H9 (cell line): ENCODE measurements at places on chromosomes 12 and 14. TPM values are rescaled to one million over a fixed set of nuclear protein-coding genes. Genes with fewer than 3 reads are reported as not detected.
A peak's percentile ranks its signal among the peaks of the same experiment; 100 is the strongest.

Gene SLC4A8
- 18.0 and 26.3 TPM in 2 replicates for total RNA-seq

Gene RBP5
- total RNA-seq = 2.1 and 2.7 TPM in 2 replicates

Gene OXA1L
- 115 and 128 TPM in 2 replicates for total RNA-seq

GRCh38 chr12:62250671-62251608, 9.3 kb upstream of the USP15 start:
- no peak overlapping the region for H3K4me3 ChIP-seq
- no peaks in the 10 kb centered on the region for H3K4me1 ChIP-seq
- H3K36me3 ChIP-seq = no peaks in the 10 kb centered on the region

Gene FAR2
- 17.9 and 22.1 TPM in 2 replicates for total RNA-seq

GRCh38 chr12:13405961-13406703, 209.6 kb downstream of the EMP1 start:
- no peaks in the 10 kb centered on the region; the same call in 1 of the 3 replicates for H3K36me3 ChIP-seq
- no peaks in the 10 kb centered on the region for H3K4me1 ChIP-seq

Gene SSTR1
- total RNA-seq = 0.90 and 0.98 TPM in 2 replicates

Gene RNASE3
- total RNA-seq = not detected in 2 replicates

Gene PIWIL1
- total RNA-seq = not detected in 2 replicates

Gene PTPN6
- total RNA-seq = 18.2 and 19.8 TPM in 2 replicates

DNA sequence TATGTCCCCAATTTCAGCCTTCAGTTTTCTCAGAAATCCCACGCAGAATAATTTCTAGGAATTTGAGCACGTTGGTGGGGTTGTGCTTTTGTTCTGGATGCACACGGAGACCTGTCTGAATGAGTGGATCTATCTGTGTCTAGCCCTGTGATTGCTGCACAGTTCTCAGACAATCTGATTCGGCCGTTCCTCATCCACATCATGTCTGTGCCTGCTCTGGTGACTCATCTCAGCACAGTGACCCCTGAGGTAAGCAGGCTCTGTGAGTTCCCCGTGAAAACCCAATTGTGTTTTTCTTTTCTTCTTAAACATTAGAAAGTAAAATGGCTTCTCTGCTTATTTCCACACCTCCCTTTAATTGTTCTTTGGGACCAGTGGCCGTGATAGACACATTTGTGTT, 20.2 kb downstream of the UBE3B start:
- no peak overlapping the region for H3K27ac ChIP-seq
- H3K36me3 ChIP-seq = peaks cover 52% of the 10 kb centered on the region
- no peaks in the 10 kb centered on the region for H3K27me3 ChIP-seq
- no peak for DNase-seq
- H3K4me1 ChIP-seq = no peaks in the 10 kb centered on the region

GRCh38 chr14:74211945-74212580, 27.2 kb upstream of the VSX2 start:
- no peaks in the 10 kb centered on the region; the same call in 1 of the 2 replicates for H3K4me1 ChIP-seq
- DNase-seq = no peak
- H3K4me3 ChIP-seq = no peak overlapping the region
- no peaks in the 10 kb centered on the region for H3K27me3 ChIP-seq
- H3K27ac ChIP-seq = no peak overlapping the region

GRCh38 chr14:35369701-35370191, 34.8 kb downstream of the NFKBIA start:
- H3K4me1 ChIP-seq = no peaks in the 10 kb centered on the region; the same call in 1 of the 2 replicates
- no peaks in the 10 kb centered on the region for H3K27me3 ChIP-seq
- no peaks in the 10 kb centered on the region for H3K36me3 ChIP-seq
- H3K4me3 ChIP-seq = no peak overlapping the region

DNA sequence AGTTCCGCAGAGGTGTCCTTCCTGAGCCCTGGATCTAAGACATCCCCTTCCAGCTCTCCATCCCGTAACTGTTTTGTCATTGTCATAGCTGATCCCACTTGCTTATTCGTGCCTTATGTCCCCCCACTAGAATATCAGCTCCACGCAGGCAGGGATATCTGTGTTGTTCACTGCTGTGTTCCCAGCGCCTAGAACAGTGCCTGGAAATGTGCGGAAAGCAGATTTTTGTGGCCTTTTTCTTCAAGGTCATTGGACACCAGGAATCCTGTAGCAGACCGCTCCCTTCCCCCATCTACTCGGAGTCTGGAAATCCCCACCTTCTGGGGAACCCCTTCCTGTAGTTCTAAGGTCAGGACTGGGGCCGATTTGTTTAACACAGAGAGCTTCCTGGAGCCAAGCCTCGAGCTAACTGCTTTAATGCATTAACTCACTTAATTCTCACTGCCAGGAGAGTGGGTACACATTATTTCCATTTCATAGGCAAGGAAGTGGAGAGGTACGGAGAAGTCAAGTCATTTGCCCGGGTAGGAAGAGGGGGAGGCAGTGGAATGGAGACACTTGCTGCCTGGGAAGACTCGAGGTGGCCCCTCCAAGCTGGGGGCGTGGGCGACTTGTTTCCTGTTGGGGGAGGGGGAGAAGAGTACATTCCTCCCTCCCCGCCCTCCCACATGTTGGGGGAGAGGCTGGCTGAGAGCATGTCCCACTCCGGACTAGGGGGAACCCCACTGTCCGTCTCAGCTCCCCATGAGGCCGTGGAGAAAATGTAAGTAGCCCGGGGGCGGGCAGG, 1.2 kb upstream of the SH2B3 start:
- no peaks in the 10 kb centered on the region; the same call in 1 of the 2 replicates for H3K27me3 ChIP-seq
- DNase-seq = peak; percentile 85
- H3K4me1 ChIP-seq = peaks cover 3% of the 10 kb centered on the region; the same call in 1 of the 2 replicates
- no peaks in the 10 kb centered on the region for H3K36me3 ChIP-seq
- peak overlapping the region; percentile 47 for H3K27ac ChIP-seq
- H3K4me3 ChIP-seq = peak overlapping the region; percentile 78

DNA sequence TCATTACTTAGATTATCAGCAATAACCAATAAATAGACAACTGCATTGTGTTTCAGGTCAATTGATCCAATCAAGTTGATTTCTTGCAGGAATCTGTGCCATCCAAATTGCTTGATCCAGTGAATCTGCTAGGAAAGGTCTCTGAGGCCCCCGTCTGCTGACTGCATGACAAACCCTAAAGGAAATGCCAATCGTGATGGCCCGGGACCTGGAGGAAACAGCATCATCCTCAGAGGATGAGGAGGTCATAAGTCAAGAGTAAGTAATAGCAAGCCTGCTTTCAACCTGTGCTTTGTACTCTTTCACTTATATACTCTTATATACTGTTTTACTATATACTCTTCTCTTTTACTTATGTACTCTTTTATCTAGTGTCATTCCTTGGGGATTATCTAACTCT, 1.9 kb downstream of the TTLL5 start:
- H3K4me1 ChIP-seq = no peaks in the 10 kb centered on the region
- no peaks in the 10 kb centered on the region for H3K27me3 ChIP-seq
- H3K4me3 ChIP-seq = peak overlapping the region; percentile 69; the same call in 2 of the 3 replicates
- DNase-seq = no peak

DNA sequence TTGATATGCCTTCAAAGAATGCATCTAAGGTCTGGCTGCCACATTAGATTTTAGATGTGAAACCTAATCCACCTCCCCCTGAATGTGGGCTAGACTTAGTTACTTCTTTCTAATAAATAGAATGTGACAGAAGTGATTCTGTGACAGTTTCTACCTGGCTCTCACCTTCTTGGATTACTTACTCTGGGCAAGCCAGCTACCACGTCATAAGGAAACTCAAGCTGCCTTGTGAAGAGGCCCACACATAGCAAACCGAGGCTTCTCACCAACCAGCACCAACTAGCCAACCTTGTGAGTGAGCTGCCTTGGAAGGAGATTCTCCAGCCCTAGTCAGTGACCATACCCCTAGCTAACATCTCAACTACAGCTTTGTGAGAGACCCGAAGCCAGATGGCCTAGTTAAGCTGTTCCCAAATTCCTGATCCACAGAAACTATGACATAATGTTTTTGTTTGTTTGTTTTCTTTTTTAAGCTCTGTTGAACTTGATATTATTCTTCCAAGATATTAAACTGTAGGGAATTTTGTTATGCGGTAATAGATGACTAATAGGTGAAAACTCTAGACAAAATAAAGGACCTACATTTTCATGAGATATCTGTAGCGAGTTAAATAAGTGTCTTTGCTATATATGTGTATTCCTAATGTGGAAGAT, 6.2 kb downstream of the GPR19 start:
- no peaks in the 10 kb centered on the region for H3K27me3 ChIP-seq
- no peak overlapping the region for H3K27ac ChIP-seq
- no peaks in the 10 kb centered on the region for H3K36me3 ChIP-seq
- H3K4me3 ChIP-seq = no peak overlapping the region
- H3K4me1 ChIP-seq = no peaks in the 10 kb centered on the region

DNA sequence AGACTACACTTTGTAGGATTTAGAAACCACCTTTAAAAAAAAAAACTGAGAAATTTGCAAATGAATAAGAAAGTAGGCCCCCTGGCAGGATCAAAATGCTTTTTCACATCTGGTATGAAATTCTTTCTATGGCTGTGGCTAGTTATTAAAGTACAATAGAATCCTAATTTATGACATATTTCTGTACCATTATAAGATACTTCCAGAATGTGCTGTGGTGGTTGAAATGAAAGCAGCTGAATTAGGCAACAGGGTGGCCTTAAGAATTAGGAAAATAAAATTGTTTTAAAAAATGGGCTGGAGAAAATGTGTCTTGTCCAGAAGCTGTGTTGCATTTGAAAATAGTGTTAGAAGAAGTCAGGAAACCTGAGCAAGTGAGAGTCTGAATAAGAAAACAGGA, 85.9 kb upstream of the PDE3A start:
- no peak overlapping the region for H3K4me3 ChIP-seq
- no peaks in the 10 kb centered on the region; the same call in 1 of the 2 replicates for H3K4me1 ChIP-seq
- peaks cover 5% of the 10 kb centered on the region; the same call in 1 of the 2 replicates for H3K36me3 ChIP-seq
- H3K27ac ChIP-seq = no peak overlapping the region
- H3K27me3 ChIP-seq = no peaks in the 10 kb centered on the region

DNA sequence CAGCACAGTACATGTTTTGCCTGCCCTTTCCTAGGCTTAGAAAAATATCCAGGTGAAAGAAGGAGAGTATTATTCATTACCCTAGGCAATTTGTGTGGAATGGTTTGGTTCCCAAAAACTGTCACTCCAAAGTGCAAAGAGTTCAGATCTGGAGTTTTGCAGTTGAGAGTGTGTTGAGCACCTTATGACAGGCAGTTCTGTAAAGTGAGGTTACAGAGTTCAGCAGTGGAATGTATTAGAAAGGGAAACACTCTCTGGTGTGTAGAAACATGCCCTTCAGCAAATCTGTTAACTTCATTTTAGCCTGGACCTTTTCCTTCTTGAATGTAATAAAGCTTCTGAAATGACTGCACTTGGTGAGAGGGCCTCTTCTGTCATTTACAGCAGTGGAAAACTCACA, 154.0 kb upstream of the SSTR1 start:
- no peaks in the 10 kb centered on the region for H3K36me3 ChIP-seq
- no peak overlapping the region for H3K4me3 ChIP-seq
- peaks cover 2% of the 10 kb centered on the region; the same call in 1 of the 2 replicates for H3K4me1 ChIP-seq
- DNase-seq = no peak
- H3K27me3 ChIP-seq = no peaks in the 10 kb centered on the region

- no peak overlapping the region for H3K4me3 ChIP-seq
- DNase-seq = no peak
- H3K4me1 ChIP-seq = no peaks in the 10 kb centered on the region
- H3K36me3 ChIP-seq = no peaks in the 10 kb centered on the region; the same call in 1 of the 2 replicates
- no peak overlapping the region for H3K27ac ChIP-seq
- H3K27me3 ChIP-seq = no peaks in the 10 kb centered on the region
Measured at GRCh38 chr14:85344171-85344570, 185.8 kb upstream of the FLRT2 start.

- no peak for DNase-seq
- H3K4me1 ChIP-seq = peaks cover 3% of the 10 kb centered on the region; the same call in 1 of the 2 replicates
- H3K36me3 ChIP-seq = no peaks in the 10 kb centered on the region; the same call in 1 of the 2 replicates
- H3K4me3 ChIP-seq = no peak overlapping the region
- H3K27me3 ChIP-seq = no peaks in the 10 kb centered on the region
- H3K27ac ChIP-seq = no peak overlapping the region
Measured at GRCh38 chr14:68124050-68124449, 304.5 kb downstream of the RAD51B start.

Gene KCNJ8
- 0.15 and 0.22 TPM in 2 replicates for total RNA-seq

Gene E2F7
- total RNA-seq = 24.5 and 24.6 TPM in 2 replicates

Gene TAS2R9
- total RNA-seq = not detected in 2 replicates

Gene MYH6
- 0.07 and 0.13 TPM in 2 replicates for total RNA-seq

Gene UNC79
- total RNA-seq = 2.8 and 3.0 TPM in 2 replicates

Gene ASCL1
- total RNA-seq = 0.20 TPM in 1 of 2 replicates, not detected in the other

- no peaks in the 10 kb centered on the region for H3K4me1 ChIP-seq
- H3K27me3 ChIP-seq = peaks cover 11% of the 10 kb centered on the region; the same call in 1 of the 2 replicates
- no peaks in the 10 kb centered on the region for H3K36me3 ChIP-seq
- H3K27ac ChIP-seq = no peak overlapping the region
Measured at GRCh38 chr12:51871918-51872688, 15.8 kb upstream of the ANKRD33 start.

- H3K4me3 ChIP-seq = no peak overlapping the region
- DNase-seq = no peak
- no peaks in the 10 kb centered on the region for H3K4me1 ChIP-seq
- H3K36me3 ChIP-seq = no peaks in the 10 kb centered on the region; the same call in 2 of the 3 replicates
- 0 out of 2 replicates have a peak, but pooled peaks cover 3% of the 10 kb centered on the region for H3K27me3 ChIP-seq
- H3K27ac ChIP-seq = no peak overlapping the region
Measured at GRCh38 chr12:131565267-131566015, 145.4 kb upstream of the SFSWAP start.

- H3K36me3 ChIP-seq = peaks cover 20% of the 10 kb centered on the region
- no peaks in the 10 kb centered on the region for H3K27me3 ChIP-seq
- H3K27ac ChIP-seq = no peak overlapping the region
- no peaks in the 10 kb centered on the region for H3K4me1 ChIP-seq
Measured at GRCh38 chr12:66563220-66563619, 115.7 kb downstream of the GRIP1 start.

Gene FAM186B
- total RNA-seq = 0.42 and 0.46 TPM in 2 replicates

Gene LBHD2
- total RNA-seq = not detected in 2 replicates

GRCh38 chr14:29355331-29355730, 572.3 kb downstream of the PRKD1 start:
- H3K4me1 ChIP-seq = no peaks in the 10 kb centered on the region
- no peaks in the 10 kb centered on the region for H3K27me3 ChIP-seq
- peaks cover 13% of the 10 kb centered on the region for H3K36me3 ChIP-seq
- DNase-seq = no peak
- no peak overlapping the region for H3K4me3 ChIP-seq

DNA sequence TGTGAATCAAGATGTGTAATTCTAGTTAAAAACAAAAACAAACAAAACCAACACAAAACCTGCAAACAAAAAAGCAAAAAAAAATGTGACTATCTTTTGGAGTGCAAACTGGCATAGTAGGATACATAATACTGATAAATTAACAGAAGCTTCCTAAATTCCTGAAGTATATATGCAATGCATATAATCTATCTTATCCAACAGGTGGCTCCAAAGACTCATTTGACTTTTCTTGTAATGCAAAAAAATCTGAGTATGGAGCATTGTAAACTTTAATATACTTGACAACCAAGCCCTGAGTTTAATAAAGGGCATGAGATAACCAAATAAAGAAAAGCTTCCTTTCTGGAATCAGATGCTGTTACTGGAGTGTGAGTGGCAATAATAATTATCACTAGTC, 1003.6 kb downstream of the FSCB start:
- no peaks in the 10 kb centered on the region for H3K4me1 ChIP-seq
- no peak for DNase-seq
- H3K27ac ChIP-seq = no peak overlapping the region

DNA sequence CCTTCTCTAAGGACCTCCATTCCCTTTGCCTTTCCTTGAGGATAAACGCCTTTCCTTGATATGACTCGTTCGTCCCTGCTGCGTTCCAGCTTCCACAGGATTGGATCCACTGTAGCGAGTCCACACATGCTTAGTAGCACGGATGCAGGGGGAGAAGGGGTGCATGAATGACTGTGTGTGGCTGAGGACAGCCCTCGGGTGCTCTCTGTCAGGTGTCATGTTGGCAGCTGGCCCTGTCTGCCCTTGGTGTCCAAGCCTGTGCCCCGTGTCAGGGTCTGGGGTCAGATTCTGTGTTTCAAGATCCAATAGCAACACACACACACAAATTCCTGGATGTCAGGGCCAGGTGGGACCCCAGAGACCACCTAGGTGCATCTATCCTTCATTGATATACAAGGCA, 17.5 kb upstream of the KRT80 start:
- no peak overlapping the region for H3K27ac ChIP-seq
- no peaks in the 10 kb centered on the region for H3K27me3 ChIP-seq
- no peaks in the 10 kb centered on the region for H3K36me3 ChIP-seq
- H3K4me1 ChIP-seq = no peaks in the 10 kb centered on the region
